SJSA1 (cell line): ENCODE measurements at places on chromosomes 11 and 22. TPM values are rescaled to one million over a fixed set of nuclear protein-coding genes. Genes with fewer than 3 reads are reported as not detected.
A peak's percentile ranks its signal among the peaks of the same experiment; 100 is the strongest.

DNA sequence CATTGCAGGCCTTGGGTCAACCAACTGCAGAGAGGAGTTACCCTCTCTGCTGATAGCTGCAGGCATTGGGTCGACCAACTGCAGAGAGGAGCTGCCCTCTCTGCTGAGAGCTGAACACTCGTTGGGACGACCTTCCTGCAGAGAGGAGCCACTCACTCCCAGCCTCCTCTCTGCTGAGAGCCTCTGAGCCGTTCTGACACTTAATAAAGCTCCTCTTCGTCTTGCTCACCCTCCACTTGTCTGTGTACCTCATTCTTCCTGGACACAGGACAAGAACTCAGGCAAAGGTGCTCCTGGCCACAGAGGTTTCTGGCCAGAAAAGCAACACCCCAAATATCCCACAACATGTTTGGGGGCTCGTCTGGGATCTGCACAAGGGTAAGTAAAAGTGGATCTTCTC, 7.5 kb upstream of the PKP3 start:
- H3K27ac ChIP-seq: no peak overlapping the region
- H3K36me3 ChIP-seq: no peaks in the 10 kb centered on the region
- no peaks in the 10 kb centered on the region for H3K4me1 ChIP-seq

GRCh38 chr11:26231252-26231661, 100.7 kb upstream of the ANO3 start:
- DNase-seq: no peak
- H3K4me3 ChIP-seq: no peak overlapping the region
- H3K27ac ChIP-seq: no peak overlapping the region
- no peaks in the 10 kb centered on the region for H3K36me3 ChIP-seq
- H3K4me1 ChIP-seq: peaks cover 9% of the 10 kb centered on the region; the same call in 1 of the 2 replicates
- H3K27me3 ChIP-seq: no peaks in the 10 kb centered on the region

DNA sequence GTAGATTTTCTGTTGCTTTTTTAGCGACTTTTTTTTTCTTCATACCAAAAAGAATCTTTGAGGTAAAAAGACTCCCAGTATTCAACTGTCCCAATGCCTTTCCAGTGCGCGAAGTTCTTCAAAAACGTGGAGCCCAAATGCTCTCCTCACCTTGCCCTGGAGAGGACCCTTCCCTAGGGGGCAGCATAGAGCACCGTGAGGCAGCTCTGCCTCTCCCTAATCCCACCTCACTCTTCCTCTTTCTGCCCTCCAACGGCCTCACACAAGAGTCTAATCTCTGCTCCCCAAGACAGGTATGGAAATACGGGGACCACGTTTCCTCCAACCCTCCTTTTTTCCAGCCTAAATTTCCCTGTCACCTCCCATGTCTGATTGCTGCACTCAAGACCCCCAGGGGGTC, 117.5 kb upstream of the ALX4 start:
- no peaks in the 10 kb centered on the region for H3K4me1 ChIP-seq
- no peaks in the 10 kb centered on the region for H3K36me3 ChIP-seq
- no peak overlapping the region for H3K27ac ChIP-seq
- peak; percentile 53 for DNase-seq
- H3K27me3 ChIP-seq: peaks cover 9% of the 10 kb centered on the region

- peaks cover 10% of the 10 kb centered on the region for H3K4me1 ChIP-seq
- H3K27me3 ChIP-seq: no peaks in the 10 kb centered on the region
- DNase-seq: no peak
- H3K4me3 ChIP-seq: no peak overlapping the region
- H3K27ac ChIP-seq: no peak overlapping the region
- H3K36me3 ChIP-seq: no peaks in the 10 kb centered on the region
Measured at GRCh38 chr11:68148879-68149278, 27.7 kb upstream of the CHKA start.

RIMBP3C gene
- 0.76 and 0.81 TPM in 2 replicates for total RNA-seq
